ENCODE measurements at places on chromosomes 6 and 20. TPM values are rescaled to one million over a fixed set of nuclear protein-coding genes. Genes with fewer than 3 reads are reported as not detected.

Gene MUC22
- total RNA-seq, result not detected

Gene LY86
- 1.1 TPM for total RNA-seq

Gene VARS1
- total RNA-seq, result 161 TPM

Gene RAB22A
- total RNA-seq, result 19.2 TPM

Gene SEL1L2
- not detected for total RNA-seq

Gene C6orf52
- 3.6 TPM for total RNA-seq

Gene SLC12A5
- total RNA-seq, result 0.42 TPM

Gene PCMTD2
- total RNA-seq, result 32.2 TPM
